ENCODE measurements at places on chromosomes 3 and 15.

GRCh38 chr15:60720493-60721256, 241.7 kb upstream of the ICE2 start:
- DNase-seq = no peak

DNA sequence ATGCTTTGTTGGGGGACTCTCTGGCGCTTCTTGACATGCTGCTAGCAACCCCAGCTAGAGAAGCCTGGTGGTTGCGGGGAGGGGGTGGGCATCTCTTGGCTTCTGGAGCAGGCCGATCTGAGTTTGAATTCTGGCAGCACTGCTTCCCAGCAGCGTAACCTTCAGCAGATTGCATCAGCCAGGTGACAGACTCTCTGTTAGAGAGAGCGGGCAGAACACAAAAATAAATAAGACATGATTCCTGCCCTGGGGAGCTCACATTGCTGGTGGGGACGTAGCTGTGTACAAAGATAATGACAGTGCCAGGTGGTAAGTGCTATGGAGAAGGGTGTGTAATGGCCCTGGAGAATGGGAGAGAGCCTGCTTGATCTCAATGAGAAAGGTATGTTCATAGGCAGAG, 87.4 kb downstream of the THSD4 start:
- DNase-seq = no peak

DNA sequence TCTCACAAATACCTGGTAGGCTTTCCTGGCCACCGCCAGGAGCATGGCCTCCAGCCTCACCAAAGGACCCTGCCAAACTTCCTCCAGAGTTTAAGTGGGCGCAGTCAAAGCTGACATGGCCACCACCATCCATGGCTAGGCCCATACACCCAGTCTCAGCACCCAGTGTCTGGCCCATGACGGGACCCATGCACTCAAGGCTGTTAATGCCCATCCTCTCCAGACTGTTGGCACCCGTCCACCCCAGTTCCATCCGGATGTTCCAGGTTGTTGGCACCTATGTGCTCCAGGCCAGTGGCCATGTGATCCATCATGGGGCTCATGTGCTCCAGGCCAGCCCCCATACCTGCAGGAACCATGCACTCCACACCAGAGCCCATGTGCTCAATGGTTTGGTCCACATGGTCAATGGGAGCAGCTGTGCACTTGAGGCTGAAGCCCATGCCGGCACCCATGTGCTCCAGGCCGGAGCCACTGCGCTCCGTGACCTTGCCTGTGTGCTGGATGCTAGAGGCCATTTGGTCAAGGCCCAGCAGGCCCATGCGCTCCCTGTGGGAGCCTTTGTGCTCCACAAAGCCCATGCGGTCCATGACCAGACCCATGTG, 20.4 kb downstream of the CTDSPL2 start:
- DNase-seq = no peak

DNA sequence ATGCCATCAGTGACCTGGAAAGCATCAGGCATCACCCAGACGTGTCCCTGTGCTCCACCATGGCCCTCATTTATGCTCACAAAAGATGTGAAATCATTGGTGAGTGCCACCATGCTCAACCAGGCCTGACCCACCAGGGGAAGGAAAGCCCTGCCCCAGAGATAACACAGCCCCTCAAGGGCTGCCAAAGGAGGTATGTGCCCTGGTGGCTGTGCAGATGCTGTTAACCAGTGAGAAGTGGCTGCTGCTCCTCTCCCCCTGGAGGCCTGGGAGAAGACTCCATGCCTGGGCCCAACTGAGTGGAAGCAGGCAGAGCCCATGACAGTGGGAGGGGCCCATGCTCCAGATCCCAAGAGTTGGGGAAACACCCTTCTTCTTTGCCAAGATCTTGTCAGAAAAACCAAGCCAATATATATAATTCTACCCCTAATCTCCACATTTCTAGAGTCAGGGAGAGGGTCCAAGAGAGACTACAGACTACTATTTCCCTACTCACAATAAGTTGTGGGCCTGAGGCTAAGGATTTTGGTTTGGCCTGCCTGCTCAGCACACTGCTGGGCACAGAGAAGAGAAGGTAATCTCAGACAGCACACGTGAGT, 2.7 kb downstream of the TTC21A start:
- DNase-seq = no peak

DNA sequence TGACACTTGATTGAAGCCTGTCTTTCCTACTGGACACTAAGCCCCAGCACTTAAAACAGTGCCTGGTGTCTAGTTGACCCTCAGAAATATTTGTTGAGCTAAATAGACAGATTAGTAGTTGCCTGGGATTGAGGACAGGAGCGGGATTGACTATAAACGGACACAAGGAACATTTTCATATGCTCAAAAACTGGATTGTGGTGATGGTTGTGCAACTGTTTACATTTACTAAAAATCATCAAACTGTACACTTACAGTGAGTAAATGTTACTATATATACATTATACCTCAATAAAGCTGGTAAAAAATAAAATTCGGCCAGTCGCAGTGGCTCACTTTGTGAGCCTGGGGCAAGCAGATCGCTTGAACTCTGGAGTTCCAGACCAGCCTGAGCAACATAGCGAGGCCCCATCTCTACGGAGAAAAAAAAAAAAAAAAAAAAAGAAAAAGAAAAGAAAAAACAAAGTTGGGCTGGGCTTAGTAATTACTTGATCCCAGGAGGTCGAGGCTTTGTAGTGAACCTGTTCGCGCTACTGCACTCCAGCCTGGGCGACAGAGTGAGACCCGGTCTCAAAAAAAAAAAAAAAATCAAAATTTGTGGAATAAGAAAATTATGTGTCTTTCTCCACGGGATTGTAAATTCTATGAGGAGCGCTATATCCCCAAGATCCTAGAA, 632 bp upstream of the IDH3A start:
- no peak for DNase-seq

DNA sequence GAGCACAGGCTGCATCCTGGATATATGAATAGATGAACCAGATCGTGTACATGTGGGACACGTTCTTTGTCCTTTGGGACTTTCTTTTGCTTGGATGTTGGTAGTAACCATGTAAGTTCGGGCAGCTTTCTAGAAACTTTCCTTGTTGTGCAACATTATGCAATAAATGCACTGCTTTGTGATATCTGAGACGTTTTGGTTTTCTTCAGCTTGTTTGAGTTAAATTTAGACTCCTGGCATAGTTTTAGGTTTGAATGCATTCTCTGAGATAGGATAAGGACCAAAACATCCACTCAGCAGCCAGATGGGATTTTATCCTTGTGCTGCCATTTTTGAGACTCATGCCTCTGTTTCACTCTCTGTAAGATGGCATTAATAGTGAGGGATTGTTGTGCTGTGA, 158.9 kb downstream of the IGF1R start:
- no peak for DNase-seq

- DNase-seq = peak; percentile 77
Measured at GRCh38 chr3:157159037-157159761, 748 bp downstream of the CCNL1 start.

DNA sequence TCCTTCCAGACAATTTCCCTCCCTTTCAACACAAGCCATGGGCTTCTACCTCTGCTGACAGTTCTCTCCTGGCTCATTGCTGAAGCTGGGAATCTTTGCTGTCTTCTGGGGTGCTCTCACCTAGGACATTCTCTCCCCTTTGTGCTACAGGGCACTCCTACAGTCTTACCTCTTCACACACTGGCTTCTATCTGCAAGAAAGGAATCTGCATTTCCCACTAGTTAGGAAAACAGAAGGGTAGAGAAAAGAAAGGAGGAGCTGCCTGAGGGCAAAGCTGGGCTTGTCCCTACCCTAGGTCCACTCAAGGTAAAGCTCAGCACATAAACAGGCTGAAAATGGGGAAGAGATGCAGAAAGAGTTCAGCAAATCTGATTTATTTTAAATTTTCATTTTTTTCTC, 5.6 kb upstream of the ARGFX start:
- no peak for DNase-seq

DNA sequence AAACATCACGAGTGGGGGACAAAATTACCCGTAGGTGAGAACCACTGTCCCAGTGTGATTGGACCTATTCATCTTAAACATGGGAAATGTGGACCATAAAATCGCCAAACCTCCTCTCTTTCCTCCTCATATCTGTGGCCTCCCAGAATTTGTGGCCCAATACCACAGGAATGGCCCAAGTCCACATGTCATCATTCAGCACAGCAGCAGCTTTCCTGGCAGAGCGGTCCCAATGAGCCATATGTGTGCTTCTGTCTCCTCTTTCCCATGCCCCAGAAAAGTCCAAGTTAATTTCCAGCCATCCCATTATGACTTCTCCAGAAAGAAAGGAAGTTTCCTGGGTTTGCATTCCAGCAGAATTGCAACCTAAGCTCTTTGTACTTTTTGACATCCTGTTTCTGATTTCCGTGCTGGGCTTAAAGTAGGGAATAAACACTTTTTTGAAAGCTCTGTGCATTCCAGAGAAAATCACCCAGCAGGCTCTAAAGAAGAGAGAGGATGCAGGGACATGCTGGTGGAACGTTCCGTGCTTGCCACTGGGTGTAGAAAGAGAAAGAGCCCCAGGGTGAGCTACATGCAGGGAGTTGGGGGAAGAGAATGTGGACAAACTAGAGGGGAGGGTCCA, 259.4 kb upstream of the PROK2 start:
- DNase-seq = no peak

- peak; percentile 49 for DNase-seq
Measured at GRCh38 chr15:63243776-63244175, 33.6 kb upstream of the APH1B start.

GRCh38 chr15:33738941-33739664, 229.2 kb upstream of the CHRM5 start:
- DNase-seq = no peak

DNA sequence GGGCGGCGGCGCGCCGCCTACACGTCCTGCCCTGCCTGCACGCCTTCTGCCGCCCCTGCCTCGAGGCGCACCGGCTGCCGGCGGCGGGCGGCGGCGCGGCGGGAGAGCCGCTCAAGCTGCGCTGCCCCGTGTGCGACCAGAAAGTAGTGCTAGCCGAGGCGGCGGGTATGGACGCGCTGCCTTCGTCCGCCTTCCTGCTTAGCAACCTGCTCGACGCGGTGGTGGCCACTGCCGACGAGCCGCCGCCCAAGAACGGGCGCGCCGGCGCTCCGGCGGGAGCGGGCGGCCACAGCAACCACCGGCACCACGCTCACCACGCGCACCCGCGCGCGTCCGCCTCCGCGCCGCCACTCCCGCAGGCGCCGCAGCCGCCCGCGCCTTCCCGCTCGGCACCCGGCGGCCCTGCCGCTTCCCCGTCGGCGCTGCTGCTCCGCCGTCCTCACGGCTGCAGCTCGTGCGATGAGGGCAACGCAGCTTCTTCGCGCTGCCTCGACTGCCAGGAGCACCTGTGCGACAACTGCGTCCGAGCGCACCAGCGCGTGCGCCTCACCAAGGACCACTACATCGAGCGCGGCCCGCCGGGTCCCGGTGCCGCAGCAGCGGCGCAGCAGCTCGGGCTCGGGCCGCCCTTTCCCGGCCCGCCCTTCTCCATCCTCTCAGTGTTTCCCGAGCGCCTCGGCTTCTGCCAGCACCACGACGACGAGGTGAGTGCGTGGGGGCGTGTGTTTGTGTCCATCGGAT, 602 bp downstream of the TRIM71 start:
- no peak for DNase-seq

DNA sequence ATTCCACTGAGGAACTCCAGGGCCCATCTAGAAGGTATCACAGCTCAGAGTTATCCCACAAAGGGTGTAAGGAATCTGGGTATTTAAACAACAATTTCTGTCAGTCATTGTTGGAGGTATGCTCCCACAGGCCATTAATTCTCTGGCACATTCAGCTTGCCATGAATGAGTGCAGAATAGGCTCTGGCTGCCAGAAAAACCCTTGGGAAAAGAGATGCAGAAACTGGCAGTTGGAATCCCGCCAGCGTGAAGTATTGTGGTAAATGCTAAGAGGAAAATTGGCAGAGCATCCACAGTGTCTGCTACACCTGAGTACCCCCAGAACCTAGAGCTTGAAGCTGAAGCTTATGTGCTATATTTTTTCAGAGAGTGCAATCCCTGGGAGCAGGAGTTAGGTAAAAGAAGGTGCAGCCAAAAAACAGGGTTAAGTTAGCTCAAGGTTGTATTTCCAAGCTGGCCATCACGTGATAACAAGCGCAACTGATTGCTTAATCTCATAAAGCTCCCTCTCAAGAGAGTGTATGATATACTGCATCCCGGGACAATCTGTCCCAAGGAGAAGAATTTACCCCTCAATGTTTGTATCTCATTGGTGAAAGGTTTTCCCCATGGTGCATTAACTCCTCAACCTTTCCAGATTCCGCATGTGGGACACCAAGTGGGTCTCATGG, 94.2 kb upstream of the ACP3 start:
- no peak for DNase-seq

DNA sequence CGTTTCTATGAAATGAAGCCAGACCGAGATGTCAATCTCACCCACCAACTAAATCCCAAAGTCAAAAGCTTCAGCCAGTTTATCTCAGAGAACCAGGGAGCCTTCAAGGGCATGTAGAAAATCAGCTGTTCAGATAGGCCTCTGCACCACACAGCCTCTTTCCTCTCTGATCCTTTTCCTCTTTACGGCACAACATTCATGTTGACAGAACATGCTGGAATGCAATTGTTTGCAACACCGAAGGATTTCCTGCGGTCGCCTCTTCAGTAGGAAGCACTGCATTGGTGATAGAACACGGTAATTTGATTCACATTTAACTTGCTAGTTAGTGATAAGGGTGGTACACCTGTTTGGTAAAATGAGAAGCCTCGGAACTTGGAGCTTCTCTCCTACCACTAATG, 41.9 kb upstream of the TRA2B start:
- no peak for DNase-seq

DNA sequence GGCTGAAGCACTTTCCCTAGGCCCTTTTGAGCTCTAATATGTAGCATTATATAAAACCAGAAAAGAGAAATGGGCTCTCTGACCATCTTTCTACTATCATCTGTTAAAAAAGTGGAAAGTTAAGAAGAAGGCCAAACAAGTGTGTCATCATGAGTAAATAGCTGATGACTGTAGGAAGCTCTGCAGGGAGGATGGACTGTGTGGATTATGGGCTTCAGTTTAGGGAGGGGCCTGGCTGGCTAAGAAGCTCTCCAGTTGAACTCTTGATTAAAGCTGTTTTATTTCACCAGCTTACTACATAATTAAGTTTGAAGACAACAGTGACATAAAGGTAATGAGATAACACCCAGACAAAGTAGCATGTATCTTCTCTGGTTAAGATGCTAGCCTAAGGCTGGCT, 30.6 kb downstream of the INTS14 start:
- DNase-seq = no peak

DNA sequence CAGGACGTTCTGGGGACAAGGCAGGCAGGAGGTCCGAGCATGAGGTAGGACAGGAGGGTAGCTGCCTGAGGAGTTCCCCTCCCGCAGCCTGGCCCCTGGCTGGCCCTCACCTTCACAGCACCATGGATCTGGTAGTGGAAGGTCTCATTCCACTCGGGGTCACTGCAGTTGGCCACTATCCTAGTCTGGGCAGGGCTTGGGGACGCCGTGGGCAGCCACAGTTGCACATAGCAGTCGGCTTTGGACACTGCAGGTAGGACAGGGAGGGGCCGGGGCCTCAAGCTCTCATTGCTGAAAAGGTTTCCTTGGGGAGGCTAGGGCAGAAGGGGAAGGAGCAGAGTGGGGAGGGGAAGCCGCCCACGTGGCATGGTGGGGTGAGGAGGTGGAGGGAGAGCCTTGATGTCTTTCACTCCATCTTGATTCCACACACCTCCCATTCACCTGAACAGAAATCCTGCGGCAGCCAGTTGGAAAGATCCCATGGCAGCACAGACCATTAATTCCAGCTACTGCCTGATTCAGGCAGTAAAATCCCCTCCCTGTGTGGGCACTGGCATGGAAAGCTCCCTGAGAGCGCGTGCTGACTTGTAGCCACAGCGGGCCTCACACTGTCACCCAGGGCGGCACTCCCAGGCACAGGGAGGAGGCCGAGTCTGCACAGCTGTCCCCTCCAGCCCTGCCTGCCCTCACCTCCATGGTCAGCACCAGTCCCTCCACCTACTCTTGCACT, 2.1 kb downstream of the PLA2G4F start:
- no peak for DNase-seq
